ENCODE measurements at places on chromosomes 3 and 15. TPM values are rescaled to one million over a fixed set of nuclear protein-coding genes. Genes with fewer than 3 reads are reported as not detected.

- H3K27me3 ChIP-seq = no peaks in the 10 kb centered on the region
- H3K4me1 ChIP-seq = peaks cover 10% of the 10 kb centered on the region
- H3K4me3 ChIP-seq = no peak overlapping the region
- no peak for DNase-seq
Observed at GRCh38 chr3:143881095-143881494, 32.8 kb upstream of the SLC9A9 start.

DNA sequence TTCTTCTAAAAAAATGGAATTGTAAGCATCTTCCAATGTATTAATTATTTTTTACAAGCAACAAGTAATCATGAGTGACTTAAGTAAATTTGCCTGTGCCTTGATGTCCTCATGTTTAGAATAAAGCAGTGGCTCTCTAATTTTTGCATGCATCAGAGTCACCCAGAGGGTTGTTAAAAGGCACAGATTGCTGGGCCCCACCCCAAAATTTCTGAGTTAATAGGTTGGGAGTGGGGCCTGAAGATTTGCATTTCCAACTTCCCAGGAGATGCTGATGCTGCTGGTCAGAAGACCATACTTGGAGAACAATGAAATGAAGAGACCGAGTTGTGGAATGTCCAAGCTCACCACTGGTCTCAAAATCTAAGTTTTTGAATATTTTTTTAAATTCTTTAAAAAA lies 70.2 kb downstream of the ARHGAP31 start:
- H3K27me3 ChIP-seq = no peaks in the 10 kb centered on the region
- no peaks in the 10 kb centered on the region for H3K36me3 ChIP-seq
- peaks cover 49% of the 10 kb centered on the region for H3K4me1 ChIP-seq
- no peak for DNase-seq
- no peak overlapping the region for H3K27ac ChIP-seq
- H3K4me3 ChIP-seq = no peak overlapping the region

DNA sequence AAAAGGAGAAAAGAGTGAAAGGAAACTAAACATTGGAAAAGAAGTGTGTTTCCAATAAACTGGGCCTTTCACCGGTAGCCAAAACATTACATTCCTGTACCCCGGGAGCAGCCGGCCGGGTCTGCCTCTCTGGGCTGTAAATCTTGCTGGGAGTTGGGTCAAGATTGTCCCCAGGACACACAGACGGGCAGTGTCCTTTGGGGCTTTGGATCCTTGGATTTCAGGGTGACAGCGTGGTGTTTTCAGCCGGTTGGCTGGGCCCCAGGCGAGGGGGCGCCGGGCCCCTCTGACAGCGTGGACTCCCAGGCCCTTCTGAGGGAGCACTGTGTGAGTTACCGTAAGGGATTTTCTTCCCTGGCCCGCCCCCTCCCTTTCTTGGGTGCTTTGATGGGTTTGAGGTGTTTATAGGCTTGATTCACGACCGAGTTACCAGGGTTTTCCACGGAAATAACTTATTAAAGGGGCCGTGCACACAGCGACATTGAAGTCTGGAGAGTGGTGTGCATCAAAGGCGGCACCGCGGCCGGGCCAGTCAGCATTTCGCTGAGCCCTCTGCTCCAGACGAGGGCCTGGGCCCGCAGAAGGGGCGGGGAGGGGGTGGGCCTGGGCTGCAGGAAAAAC lies 27.4 kb downstream of the SMAD6 start:
- no peak overlapping the region for H3K4me3 ChIP-seq
- peaks cover 26% of the 10 kb centered on the region for H3K4me1 ChIP-seq
- DNase-seq = no peak
- H3K27ac ChIP-seq = peak overlapping the region; percentile 27
- H3K36me3 ChIP-seq = no peaks in the 10 kb centered on the region

- no peak overlapping the region for H3K27ac ChIP-seq
- no peak overlapping the region for H3K4me3 ChIP-seq
- H3K4me1 ChIP-seq = no peaks in the 10 kb centered on the region
Observed at GRCh38 chr3:5542472-5542871, 355.0 kb downstream of the EDEM1 start.

DNA sequence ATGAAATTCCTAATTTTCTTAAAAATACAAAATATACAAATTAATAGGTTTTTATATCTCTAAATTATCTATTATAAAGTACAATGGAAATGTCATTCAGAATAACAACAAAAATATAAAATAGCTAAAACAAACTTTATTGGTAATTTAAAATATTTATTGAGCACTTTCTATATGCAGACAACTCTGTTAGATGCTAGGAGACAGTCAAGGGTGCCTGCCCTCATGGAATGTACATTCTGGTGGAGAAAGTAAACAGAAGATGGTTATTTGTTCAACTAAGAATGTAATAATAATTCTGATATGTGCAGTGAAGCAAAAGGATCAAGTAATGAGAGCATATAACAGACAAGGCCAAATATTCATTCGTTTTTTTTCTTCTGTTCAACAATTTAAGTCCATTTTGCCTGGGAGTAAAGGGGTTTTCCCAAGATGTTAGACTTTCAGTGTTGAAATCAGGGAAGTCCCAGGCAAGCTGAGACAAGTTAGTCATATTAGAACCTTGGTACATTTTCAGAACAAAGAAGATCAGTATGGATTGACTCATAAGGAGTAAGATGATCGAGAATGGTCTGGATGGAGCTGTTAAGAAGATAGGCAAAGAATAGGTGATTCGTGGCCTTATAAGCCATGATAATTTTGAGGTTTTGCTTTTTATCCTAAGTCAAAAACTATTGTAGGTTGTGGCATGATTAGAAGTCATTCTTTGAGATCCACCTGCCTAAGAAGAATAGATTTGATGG lies 150.2 kb upstream of the MLF1 start:
- no peaks in the 10 kb centered on the region for H3K27me3 ChIP-seq
- H3K4me3 ChIP-seq = no peak overlapping the region
- no peaks in the 10 kb centered on the region for H3K36me3 ChIP-seq
- peaks cover 6% of the 10 kb centered on the region for H3K4me1 ChIP-seq

GRCh38 chr15:38454696-38455090 lies 766 bp downstream of the FAM98B start:
- no peaks in the 10 kb centered on the region for H3K27me3 ChIP-seq
- peaks cover 14% of the 10 kb centered on the region for H3K4me1 ChIP-seq
- no peak for DNase-seq
- peak overlapping the region; percentile 96 for H3K27ac ChIP-seq
- H3K36me3 ChIP-seq = no peaks in the 10 kb centered on the region

- no peaks in the 10 kb centered on the region for H3K4me1 ChIP-seq
- H3K27me3 ChIP-seq = peaks cover 9% of the 10 kb centered on the region
- H3K27ac ChIP-seq = no peak overlapping the region
- DNase-seq = no peak
Observed at GRCh38 chr3:32945136-32945535, 6.3 kb upstream of the CCR4 start.

- peaks cover 11% of the 10 kb centered on the region for H3K4me1 ChIP-seq
- no peak overlapping the region for H3K27ac ChIP-seq
- H3K27me3 ChIP-seq = no peaks in the 10 kb centered on the region
- H3K36me3 ChIP-seq = no peaks in the 10 kb centered on the region
- H3K4me3 ChIP-seq = no peak overlapping the region
Observed at GRCh38 chr3:147141516-147142288, 264.6 kb downstream of the ZIC4 start.

TM6SF1 gene
- 0.79 TPM for total RNA-seq

CEP97 gene
- 12.3 TPM for total RNA-seq

EXD1 gene
- total RNA-seq = 0.37 TPM

A4GNT gene
- total RNA-seq = not detected

ROBO2 gene
- total RNA-seq = 11.7 TPM

ISL2 gene
- 0.37 TPM for total RNA-seq

MPI gene
- total RNA-seq = 65.1 TPM

ECE2 gene
- total RNA-seq = 0.46 TPM
